ENCODE measurements at places on chromosomes 16 and 17.

DNA sequence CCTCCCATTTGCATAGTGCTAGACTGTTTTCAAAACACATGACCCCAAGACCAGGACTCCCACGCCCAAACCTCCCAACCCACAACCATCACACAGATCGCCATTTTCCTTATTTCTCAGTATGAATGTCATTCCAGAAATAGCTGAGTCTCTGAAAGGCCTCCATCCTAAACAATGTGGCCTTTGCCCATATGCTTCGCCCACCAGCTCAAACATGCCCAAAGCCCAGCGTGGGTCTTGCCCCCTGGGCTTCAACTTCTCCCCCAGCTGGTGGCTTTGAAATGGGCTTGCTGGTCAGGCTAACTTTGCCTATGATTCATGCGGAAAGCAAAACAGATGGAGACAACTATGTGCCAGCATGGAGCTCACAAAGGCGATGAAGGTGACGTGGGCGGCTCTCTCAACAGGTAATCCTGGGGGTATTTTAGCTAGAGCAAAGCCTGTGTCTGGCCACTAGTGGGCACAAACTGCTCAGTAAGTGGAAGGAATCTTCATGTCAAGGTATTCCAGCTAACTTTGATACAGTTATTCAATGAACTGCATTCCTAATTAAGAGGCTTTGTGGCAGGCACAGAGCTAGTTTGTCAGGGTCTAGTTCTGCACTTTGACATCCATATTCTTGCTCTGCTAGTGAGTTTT, 17.1 kb downstream of the PMP22 start:
- DNase-seq, result no peak
- no peak overlapping the region for H3K4me3 ChIP-seq
- H3K4me1 ChIP-seq, result no peaks in the 10 kb centered on the region
- H3K36me3 ChIP-seq, result no peaks in the 10 kb centered on the region

DNA sequence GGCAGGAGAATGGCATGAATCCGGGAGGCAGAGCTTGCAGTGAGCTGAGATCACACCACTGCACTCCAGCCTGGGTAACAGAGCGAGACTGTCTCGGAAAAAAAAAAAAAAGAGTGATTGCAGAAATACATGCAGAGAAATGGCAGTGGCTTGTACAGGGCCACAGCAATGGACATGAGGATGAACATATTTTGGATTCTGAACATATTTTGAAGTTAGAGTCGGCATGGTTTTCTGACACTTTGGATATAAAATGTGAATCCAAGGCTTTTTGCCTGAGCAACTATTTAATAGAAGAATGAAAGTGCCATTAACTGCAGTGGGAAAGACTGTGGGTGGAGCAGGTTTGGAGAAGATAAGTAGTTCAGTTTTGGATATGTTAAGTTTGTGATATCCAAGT, 35.8 kb downstream of the CPD start:
- H3K27ac ChIP-seq, result no peak overlapping the region
- H3K4me1 ChIP-seq, result peaks cover 29% of the 10 kb centered on the region
- no peak overlapping the region for H3K4me3 ChIP-seq
- no peaks in the 10 kb centered on the region for H3K27me3 ChIP-seq
- peaks cover 12% of the 10 kb centered on the region for H3K36me3 ChIP-seq

DNA sequence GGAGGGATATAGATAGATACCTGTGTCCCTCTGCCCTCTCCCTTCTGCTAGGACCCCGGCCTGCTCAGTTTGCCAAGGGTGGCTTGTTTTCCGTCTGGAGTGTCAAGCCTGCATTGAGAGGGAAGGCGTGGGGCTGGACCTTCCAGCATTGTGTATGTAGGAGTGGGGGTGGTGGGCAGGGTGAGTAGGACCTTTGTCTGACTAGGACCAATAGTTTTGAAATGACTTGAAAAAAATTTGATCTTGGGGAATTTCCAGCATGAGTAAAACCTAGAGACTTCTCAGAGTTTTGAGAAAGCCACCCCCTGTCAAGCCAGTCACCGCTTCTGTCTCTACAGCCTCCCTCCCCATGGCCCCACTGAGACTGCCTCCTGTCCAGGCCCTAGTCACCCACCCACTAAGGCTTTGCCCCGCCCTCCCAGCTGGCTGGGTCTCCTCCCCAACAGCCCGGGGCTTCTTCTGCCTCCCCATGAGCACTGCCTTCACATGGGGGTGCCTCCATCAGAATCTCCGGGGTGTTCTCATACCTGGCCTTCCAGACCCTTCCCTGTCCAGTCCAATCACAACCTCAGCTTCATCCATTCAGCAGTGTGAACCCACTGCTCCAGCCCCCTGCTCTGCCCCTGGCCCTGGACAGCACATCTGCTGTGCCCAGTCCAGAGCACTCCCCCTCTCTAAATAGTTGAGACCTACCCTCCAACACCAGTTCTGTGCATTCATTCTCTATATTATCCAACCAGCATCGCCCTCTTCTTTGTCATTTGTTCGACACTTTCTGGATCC, 207.0 kb downstream of the MSI2 start:
- peak overlapping the region; percentile 8 for H3K4me3 ChIP-seq
- H3K4me1 ChIP-seq, result peaks cover 59% of the 10 kb centered on the region
- no peaks in the 10 kb centered on the region for H3K27me3 ChIP-seq
- H3K36me3 ChIP-seq, result no peaks in the 10 kb centered on the region
- DNase-seq, result peak; percentile 94

GRCh38 chr17:1331708-1332107, 52.2 kb downstream of the TRARG1 start:
- peak; percentile 49 for DNase-seq
- H3K36me3 ChIP-seq, result no peaks in the 10 kb centered on the region
- H3K4me3 ChIP-seq, result no peak overlapping the region
- H3K27me3 ChIP-seq, result no peaks in the 10 kb centered on the region
- H3K27ac ChIP-seq, result no peak overlapping the region

DNA sequence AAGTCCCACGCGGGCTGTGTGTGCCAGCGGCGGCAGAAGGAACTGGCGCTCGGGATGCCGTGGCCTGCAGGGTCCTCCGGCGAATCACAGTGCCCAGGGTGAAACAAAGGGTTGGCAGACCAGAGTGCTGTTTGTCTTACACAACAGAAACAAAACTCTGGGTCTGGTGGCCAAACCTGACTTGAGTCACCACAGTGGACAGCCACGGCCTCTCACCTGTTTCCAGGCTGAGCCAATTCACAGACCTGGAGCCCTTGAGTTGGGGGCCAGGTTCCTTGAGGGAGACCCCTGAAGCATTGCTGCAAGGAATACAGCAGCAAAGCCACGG, 2.1 kb upstream of the CHMP6 start:
- no peak overlapping the region for H3K4me3 ChIP-seq
- no peak for DNase-seq
- no peaks in the 10 kb centered on the region for H3K36me3 ChIP-seq
- peaks cover 12% of the 10 kb centered on the region for H3K4me1 ChIP-seq
- no peaks in the 10 kb centered on the region for H3K27me3 ChIP-seq

DNA sequence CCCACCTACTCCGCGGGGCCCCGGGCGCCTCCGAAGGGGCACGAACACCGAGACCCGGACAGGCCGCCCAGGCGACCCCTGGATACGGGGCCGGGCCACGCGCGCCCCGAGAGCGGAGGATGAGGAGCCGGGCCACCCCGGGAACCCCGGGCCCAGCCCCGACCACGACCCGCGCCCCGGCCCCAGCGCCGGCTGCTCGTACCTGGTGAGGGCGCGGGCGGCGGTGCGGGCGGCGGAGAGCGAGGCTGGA, 192 bp downstream of the FASN start:
- H3K27ac ChIP-seq, result peak overlapping the region; percentile 63
- H3K27me3 ChIP-seq, result no peaks in the 10 kb centered on the region
- H3K4me3 ChIP-seq, result peak overlapping the region; percentile 75
- DNase-seq, result no peak
- peaks cover 14% of the 10 kb centered on the region for H3K4me1 ChIP-seq
- H3K36me3 ChIP-seq, result peaks cover 13% of the 10 kb centered on the region

All from activated naive CD4-positive, alpha-beta T cell treated with anti-CD3 and anti-CD28 coated beads for 36 hours (primary cell).